ENCODE measurements at places on chromosomes 11 and 22. TPM values are rescaled to one million over a fixed set of nuclear protein-coding genes. Genes with fewer than 3 reads are reported as not detected.

The JRKL gene
- 10.4 TPM for total RNA-seq

The SART1 gene
- 71.2 TPM for total RNA-seq

The CCDC81 gene
- 2.6 TPM for total RNA-seq

The GRM5 gene
- not detected for total RNA-seq

The APOL1 gene
- total RNA-seq, result 29.4 TPM

The SMTNL1 gene
- total RNA-seq, result not detected
